ENCODE measurements at places on chromosomes 4 and X.

- no peak for DNase-seq
Measured at GRCh38 chr4:3637326-3638016, 105.2 kb upstream of the LRPAP1 start.

- DNase-seq, result no peak
Measured at GRCh38 chr4:31005037-31005436, 284.9 kb downstream of the PCDH7 start.

GRCh38 chr4:125750828-125751466 is 436.2 kb downstream of the FAT4 start:
- no peak for DNase-seq

GRCh38 chr4:158443731-158444130 is 78.0 kb upstream of the RXFP1 start:
- DNase-seq, result no peak

Data from stimulated activated CD8-positive, alpha-beta memory T cell treated with anti-CD3 and anti-CD28 coated beads, Interleukin-4, amount 100 ng/mL, for 1 hour (primary cell).